Type B pancreatic cell (in vitro differentiated cells): ENCODE measurements at places on chromosomes 11 and 22. TPM values are rescaled to one million over a fixed set of nuclear protein-coding genes. Genes with fewer than 3 reads are reported as not detected.

Gene POLD3
- total RNA-seq, result 19.9 and 32.9 TPM in 2 replicates

Gene LIPT2
- 5.5 and 5.6 TPM in 2 replicates for total RNA-seq

Gene CEP126
- total RNA-seq, result 2.1 and 5.8 TPM in 2 replicates

Gene PHOX2A
- 2.8 and 3.0 TPM in 2 replicates for total RNA-seq

Gene MLC1
- 0.19 TPM in 1 of 2 replicates, not detected in the other for total RNA-seq

Gene HBE1
- 1.3 TPM in 1 of 2 replicates, not detected in the other for total RNA-seq

Gene RASSF10
- total RNA-seq, result 8.6 and 13.8 TPM in 2 replicates

Gene TRIM64
- not detected in 2 replicates for total RNA-seq

Gene CHRM1
- total RNA-seq, result 0.29 and 2.1 TPM in 2 replicates

Gene JAM3
- 6.3 and 50.3 TPM in 2 replicates for total RNA-seq

Gene IL17REL
- 0.10 TPM in 1 of 2 replicates, not detected in the other for total RNA-seq

- no peak overlapping the region for H3K27ac ChIP-seq
- no peak for DNase-seq
- no peak overlapping the region for H3K4me3 ChIP-seq
- peaks cover 3% of the 10 kb centered on the region for H3K36me3 ChIP-seq
- H3K27me3 ChIP-seq, result peaks cover 3% of the 10 kb centered on the region
- H3K4me1 ChIP-seq, result peaks cover 22% of the 10 kb centered on the region
Observed at GRCh38 chr11:64119700-64120099, 46.2 kb downstream of the MACROD1 start.

GRCh38 chr11:92964471-92964870 lies 5.0 kb upstream of the MTNR1B start:
- DNase-seq, result no peak
- peaks cover 7% of the 10 kb centered on the region for H3K4me1 ChIP-seq
- peaks cover 34% of the 10 kb centered on the region for H3K27me3 ChIP-seq
- H3K36me3 ChIP-seq, result no peaks in the 10 kb centered on the region
- H3K4me3 ChIP-seq, result no peak overlapping the region

- peaks cover 6% of the 10 kb centered on the region for H3K4me1 ChIP-seq
- no peaks in the 10 kb centered on the region for H3K27me3 ChIP-seq
- H3K4me3 ChIP-seq, result no peak overlapping the region
- DNase-seq, result no peak
- H3K36me3 ChIP-seq, result no peaks in the 10 kb centered on the region
- no peak overlapping the region for H3K27ac ChIP-seq
Observed at GRCh38 chr11:14443638-14444037, 56.0 kb downstream of the COPB1 start.

DNA sequence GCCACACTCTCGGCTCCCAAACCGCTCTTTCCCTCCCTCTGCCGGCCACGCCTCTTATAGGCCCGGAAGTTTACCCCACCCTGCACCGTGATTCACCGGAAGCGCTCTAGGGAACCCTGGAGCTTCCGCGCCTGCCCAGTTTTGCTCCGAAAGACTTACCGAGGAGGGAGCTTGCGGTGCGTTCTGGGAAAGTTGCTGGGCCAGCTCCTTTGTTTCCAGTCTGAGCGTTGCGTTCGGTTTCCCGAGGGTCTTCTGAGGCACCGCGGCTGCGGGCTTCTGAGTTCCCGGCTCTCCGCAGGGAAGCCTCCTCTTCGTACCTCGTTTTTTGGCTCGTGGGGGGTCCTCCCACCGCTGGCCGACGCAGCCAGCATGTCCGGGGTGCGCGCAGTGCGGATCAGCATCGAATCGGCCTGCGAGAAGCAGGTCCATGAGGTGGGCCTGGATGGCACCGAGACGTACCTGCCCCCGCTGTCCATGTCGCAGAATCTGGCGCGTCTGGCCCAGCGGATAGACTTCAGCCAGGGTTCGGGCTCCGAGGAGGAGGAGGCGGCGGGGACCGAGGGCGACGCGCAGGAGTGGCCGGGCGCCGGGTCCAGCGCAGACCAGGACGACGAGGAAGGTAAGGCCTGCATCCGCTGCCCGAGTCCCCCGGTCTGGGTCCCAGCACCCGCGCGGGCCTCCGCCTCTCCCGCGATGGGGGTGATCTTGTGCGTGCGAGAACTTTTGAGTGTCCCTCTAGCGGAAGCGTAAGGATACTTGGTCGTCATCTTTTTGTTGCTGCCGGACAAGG lies at the start of gene MED17:
MED17 (plus strand) TSS at position 138 of the 790 bp plus-strand sequence; CDS start at position 370, 232 bp downstream.
- DNase-seq, result peak; percentile 90
- H3K36me3 ChIP-seq, result peaks cover 22% of the 10 kb centered on the region
- H3K4me3 ChIP-seq, result peak within 1 kb of the TSS; percentile 98

DNA sequence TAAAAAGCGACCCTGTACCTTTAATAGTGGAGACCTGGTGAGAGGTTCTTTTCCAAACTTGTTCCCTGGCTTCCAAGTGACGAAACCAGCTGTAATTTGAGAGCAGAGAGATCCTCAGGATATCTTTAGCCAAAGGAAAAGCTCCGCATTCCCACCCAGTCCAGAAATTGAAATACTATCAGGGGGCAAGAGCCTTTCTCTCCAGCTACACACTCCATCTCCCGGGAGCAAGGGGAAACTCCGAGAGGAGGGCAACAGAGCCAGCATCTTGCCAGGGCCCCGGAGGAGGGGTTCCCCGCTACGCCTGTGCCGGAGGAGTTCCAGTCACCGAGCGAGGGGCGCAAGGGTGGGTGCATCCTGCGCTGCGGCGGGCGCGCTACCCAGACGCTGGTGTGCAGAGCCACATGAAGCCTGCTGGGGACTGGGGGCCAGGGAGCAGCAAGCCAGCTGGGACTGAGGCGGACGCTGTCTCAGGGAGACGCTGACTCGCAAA lies at the start of gene FIBIN:
FIBIN (plus strand) TSS at position 148 of the 493 bp plus-strand sequence. CDS start 415 bp downstream, outside the sequence.
- no peaks in the 10 kb centered on the region for H3K36me3 ChIP-seq
- peaks cover 14% of the 10 kb centered on the region for H3K4me1 ChIP-seq
- H3K27ac ChIP-seq, result no peak within 1 kb of the TSS
- no peak for DNase-seq
- H3K4me3 ChIP-seq, result peak within 1 kb of the TSS; percentile 76
- peaks cover 17% of the 10 kb centered on the region for H3K27me3 ChIP-seq

- no peaks in the 10 kb centered on the region for H3K36me3 ChIP-seq
- H3K4me1 ChIP-seq, result peaks cover 13% of the 10 kb centered on the region
- no peak overlapping the region for H3K27ac ChIP-seq
- no peak overlapping the region for H3K4me3 ChIP-seq
- H3K27me3 ChIP-seq, result peaks cover 11% of the 10 kb centered on the region
- no peak for DNase-seq
Observed at GRCh38 chr22:18021431-18021830, 2.9 kb downstream of the MICAL3 start.

- no peak overlapping the region for H3K27ac ChIP-seq
- DNase-seq, result no peak
- no peak overlapping the region for H3K4me3 ChIP-seq
- peaks cover 9% of the 10 kb centered on the region for H3K27me3 ChIP-seq
- no peaks in the 10 kb centered on the region for H3K36me3 ChIP-seq
Observed at GRCh38 chr11:60252213-60253108, 9.5 kb upstream of the MS4A4E start.

DNA sequence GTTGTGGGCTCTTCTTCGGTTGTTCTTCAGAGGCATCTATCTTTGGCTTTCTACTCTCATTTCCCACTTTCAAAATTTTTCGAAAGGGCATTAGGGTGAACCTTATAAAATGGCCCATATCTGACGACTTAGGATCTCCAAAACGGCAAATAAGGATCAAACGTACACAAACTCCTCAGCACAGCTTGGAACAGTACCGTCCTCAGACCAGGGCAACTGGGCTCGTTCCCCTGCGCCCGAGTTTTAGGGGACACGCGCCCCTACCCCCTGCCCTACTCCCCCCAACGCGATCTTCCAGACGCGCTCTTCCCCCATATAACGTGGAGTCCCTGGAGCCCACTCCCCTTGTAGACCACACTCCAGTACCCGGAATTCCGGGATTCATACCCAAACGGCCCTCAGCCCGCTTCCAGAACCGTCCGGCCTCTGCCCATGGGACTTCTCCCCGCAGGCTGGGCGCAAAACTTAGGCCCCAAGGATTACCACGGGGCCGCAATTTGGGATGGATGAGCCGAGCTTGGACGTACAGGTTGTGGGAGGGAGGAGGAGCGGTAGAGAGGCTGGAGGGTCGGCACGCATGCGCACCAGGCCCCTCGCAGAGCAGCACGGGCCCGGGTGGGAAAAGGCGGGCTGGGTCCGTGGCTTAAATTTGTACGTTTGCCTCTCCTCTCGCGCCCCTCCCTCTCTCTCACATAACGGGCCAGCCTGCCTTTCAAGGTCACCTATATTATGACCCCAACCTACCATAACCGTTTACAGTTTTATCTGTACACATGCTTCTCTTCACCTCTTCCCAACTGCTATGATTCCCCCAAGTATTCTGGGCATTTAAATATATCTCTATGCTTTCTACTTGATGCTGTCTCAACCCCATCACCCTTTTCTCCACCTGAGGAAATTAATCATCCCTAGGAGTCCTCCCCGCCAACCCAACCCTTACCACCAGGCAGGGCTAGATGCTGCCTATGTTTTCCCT lies 3.4 kb downstream of the CCDC89 start:
- DNase-seq, result no peak
- no peak overlapping the region for H3K27ac ChIP-seq
- no peaks in the 10 kb centered on the region for H3K36me3 ChIP-seq
- H3K4me3 ChIP-seq, result no peak overlapping the region
- H3K27me3 ChIP-seq, result no peaks in the 10 kb centered on the region
- H3K4me1 ChIP-seq, result peaks cover 6% of the 10 kb centered on the region

GRCh38 chr22:43274595-43275240 lies 68.5 kb downstream of the SCUBE1 start:
- H3K27me3 ChIP-seq, result peaks cover 41% of the 10 kb centered on the region
- H3K27ac ChIP-seq, result no peak overlapping the region
- H3K36me3 ChIP-seq, result no peaks in the 10 kb centered on the region
- no peak overlapping the region for H3K4me3 ChIP-seq

- no peaks in the 10 kb centered on the region for H3K36me3 ChIP-seq
- DNase-seq, result peak; percentile 73
- peaks cover 28% of the 10 kb centered on the region for H3K4me1 ChIP-seq
- H3K27ac ChIP-seq, result no peak overlapping the region
Observed at GRCh38 chr11:2211113-2211971, 39.7 kb upstream of the TH start.

DNA sequence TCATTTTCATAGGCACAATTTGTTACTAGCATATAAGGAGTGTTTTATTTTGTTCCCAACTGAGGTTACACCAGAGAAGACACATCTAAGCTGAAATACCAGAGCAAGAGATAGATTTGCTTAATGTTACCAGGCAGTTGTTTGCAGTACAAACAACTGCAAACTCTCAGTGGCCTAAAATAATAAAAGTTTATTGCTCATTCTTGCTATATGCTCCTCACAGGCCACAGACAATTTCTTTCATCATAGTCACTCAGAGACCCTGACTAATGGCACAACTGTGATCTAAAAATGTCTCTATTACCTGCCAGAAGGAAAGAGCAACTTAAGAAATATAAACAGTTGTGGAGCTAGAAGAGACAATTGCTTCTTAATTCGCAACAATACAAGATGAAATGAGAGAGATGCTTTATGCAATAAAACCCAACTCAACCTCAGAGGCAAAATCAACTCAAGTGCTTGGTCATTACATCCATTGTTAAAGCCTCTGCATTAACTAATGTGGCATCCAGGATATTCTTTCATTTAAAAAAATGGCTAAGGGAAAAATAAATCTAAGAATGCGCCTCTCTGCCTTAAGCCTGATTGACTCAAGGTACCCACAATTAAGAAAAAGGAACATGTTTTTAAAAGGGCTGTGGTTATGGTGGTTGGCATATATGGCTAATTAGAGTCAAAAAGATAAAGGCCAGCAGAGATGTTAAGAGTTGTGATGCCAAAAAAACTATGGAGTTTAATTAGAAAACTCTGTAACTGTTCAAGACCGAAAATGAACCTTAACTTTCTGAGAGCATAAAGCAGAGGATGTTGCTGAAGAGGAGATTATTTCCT lies 103.7 kb downstream of the CD44 start:
- H3K4me1 ChIP-seq, result peaks cover 8% of the 10 kb centered on the region
- H3K36me3 ChIP-seq, result no peaks in the 10 kb centered on the region
- H3K27ac ChIP-seq, result no peak overlapping the region
- no peak overlapping the region for H3K4me3 ChIP-seq

GRCh38 chr22:37731804-37732471 lies 35.1 kb downstream of the TRIOBP start:
- DNase-seq, result no peak
- H3K4me3 ChIP-seq, result peak overlapping the region; percentile 6
- H3K27ac ChIP-seq, result peak overlapping the region; percentile 81
- H3K4me1 ChIP-seq, result peaks cover 4% of the 10 kb centered on the region
- no peaks in the 10 kb centered on the region for H3K36me3 ChIP-seq

- H3K4me1 ChIP-seq, result peaks cover 11% of the 10 kb centered on the region
- H3K27ac ChIP-seq, result no peak overlapping the region
- H3K4me3 ChIP-seq, result no peak overlapping the region
- H3K36me3 ChIP-seq, result no peaks in the 10 kb centered on the region
- peaks cover 19% of the 10 kb centered on the region for H3K27me3 ChIP-seq
- DNase-seq, result peak; percentile 27
Observed at GRCh38 chr11:116164843-116165242, 607.9 kb downstream of the BUD13 start.

DNA sequence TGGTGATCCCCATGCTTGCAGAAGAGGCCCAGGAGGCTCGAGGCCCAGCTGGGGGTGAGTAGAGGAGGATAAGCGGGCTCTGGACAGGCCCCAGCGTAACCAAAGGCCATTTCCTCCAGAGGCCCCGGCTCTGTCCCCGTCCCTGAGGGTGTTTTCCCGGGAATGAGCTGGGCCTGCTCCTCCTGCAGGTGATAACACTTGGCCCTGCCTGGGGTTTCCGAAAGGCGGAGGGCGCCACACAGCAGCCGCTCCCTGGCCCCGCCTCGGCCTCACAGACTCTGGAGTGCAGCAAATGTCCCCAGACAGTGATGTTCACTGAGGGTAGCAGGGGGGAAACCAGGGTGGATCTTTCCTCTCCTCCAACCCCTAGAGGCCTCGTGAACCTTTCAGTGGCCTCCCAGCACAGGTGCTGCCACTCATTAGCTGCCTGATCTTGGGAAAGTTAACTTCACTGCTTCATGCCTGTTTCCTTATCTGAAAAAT lies 10.5 kb upstream of the MGAT3 start:
- peak overlapping the region; percentile 99 for H3K27ac ChIP-seq
- H3K36me3 ChIP-seq, result no peaks in the 10 kb centered on the region
- no peak for DNase-seq

GRCh38 chr11:94519478-94520084 lies 7.3 kb downstream of the C11orf97 start:
- H3K36me3 ChIP-seq, result no peaks in the 10 kb centered on the region
- no peaks in the 10 kb centered on the region for H3K4me1 ChIP-seq
- H3K4me3 ChIP-seq, result no peak overlapping the region
- DNase-seq, result no peak
- H3K27me3 ChIP-seq, result peaks cover 13% of the 10 kb centered on the region

DNA sequence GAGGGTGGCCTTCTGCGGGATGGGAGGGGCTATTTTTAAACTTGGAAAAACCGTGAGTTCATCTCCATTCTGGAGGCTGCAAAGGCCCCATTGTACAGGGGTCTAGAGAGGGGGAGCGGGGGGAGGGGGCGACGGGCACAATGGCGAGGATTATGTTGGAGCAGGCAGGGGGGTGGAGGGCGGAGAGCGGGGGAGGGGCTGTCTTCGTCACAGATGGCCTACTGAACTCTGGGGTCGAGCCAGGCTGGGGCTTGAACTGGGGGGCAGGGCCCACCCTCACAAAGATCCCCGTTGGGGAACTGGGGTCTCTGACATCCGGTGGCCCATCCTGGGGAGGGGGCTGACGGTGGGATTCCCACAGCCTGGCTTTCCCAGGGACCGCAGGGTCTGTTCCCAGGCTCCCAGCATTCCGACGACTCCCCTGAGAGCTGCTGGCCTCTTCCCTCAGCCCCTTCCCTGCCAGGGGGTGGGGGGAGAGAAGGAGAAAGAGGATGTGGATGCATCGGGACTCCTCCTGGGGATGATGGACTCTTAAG lies 3.4 kb upstream of the MCAM start:
- H3K27ac ChIP-seq, result peak overlapping the region; percentile 62
- H3K27me3 ChIP-seq, result peaks cover 40% of the 10 kb centered on the region
- peak overlapping the region; percentile 83 for H3K4me3 ChIP-seq
- peak; percentile 72 for DNase-seq
- no peaks in the 10 kb centered on the region for H3K36me3 ChIP-seq
- peaks cover 27% of the 10 kb centered on the region for H3K4me1 ChIP-seq
